Calu3 (cell line): ENCODE measurements at places on chromosomes 6 and 20. TPM values are rescaled to one million over a fixed set of nuclear protein-coding genes. Genes with fewer than 3 reads are reported as not detected.

DNA sequence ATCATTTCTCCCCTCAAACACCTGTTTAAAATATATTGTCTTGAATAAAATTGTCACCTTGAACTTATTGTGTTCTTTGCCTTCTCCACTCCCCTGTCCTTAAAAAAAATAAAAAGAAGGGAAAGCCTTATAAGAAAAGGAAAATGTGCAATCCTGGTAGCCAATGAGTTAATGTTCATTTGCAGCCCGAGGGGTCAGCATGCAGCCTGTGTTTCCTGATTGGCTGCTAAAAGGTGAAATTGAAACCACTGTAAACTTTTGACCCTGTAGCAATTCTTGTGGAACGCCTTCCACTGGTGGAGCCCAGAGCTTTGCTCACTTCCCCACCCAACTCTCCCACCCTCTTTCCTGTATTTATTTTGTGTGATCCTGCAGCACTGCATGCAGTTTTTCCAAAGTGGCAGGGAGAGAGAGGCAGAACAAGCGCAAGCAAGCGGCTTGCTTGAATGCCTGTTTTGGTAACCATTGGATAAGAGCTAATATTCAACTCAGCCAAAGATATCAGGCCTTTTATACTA is 74.9 kb downstream of the NCOA3 start:
- peak; percentile 78 for DNase-seq

- peak; percentile 51 for DNase-seq
Measured at GRCh38 chr20:9068841-9069663, at the start of gene PLCB4. Gene PLCB4 (plus strand): TSS chr20:9069087. CDS start chr20:9307815, 238,728 bp downstream.

TENT5A gene
- total RNA-seq, result 9.7 and 17.4 TPM in 2 replicates

GRCh38 chr6:56833127-56833791 is 121.6 kb upstream of the BEND6 start:
- DNase-seq, result no peak

GRCh38 chr20:24672886-24673677 is 203.7 kb downstream of the SYNDIG1 start:
- no peak for DNase-seq
